ENCODE measurements at places on chromosomes 7 and 10.

GRCh38 chr7:45358287-45358686 lies 200.7 kb downstream of the RAMP3 start:
- DNase-seq = no peak

GRCh38 chr7:75038508-75038907 lies 35.1 kb downstream of the RCC1L start:
- DNase-seq = peak; percentile 34

DNA sequence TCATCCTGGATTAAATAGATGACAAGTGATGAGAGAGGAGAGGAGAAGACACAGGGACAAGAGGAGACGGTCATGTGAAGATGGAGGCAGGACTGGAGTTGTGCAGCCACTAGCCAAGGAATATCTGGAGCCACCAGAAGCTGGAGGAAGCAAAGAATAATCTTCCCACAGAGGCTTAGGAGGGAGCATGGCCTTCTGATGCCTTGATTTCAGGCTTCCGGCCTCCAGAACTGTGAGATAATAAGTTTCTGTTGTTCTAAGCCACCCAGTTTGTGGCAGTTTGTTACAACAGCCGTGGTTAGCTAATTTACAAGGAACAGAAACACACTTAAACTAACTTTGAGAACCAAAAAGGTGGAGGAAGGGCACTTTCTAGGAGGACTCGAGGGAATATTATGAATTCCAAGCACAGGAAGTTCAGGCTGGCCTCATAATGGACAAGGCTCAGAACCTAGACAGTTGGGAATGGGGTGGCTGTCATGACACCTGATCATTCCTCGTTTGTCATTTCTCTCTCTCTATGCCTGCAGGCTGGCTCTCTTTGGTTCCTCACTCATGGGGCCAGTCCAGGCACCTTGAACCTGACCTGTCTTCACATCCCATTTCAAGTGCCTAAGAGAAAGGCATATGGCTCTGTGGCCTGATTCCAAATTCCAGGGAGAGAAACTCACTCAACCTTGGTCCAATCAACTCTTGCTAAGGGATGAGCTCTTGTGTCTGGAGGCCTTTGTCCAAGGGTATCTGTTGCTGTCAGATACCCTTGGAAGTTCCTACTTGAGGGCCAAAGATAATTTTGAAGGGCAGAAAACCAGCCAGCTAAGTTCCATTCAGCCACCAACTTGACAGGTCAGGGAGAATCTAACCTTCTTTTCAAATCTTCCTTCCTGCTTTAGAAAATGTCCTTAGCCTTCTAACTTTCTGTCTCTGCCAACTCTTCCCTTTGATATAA lies 33.5 kb upstream of the PDZD8 start:
- no peak for DNase-seq

DNA sequence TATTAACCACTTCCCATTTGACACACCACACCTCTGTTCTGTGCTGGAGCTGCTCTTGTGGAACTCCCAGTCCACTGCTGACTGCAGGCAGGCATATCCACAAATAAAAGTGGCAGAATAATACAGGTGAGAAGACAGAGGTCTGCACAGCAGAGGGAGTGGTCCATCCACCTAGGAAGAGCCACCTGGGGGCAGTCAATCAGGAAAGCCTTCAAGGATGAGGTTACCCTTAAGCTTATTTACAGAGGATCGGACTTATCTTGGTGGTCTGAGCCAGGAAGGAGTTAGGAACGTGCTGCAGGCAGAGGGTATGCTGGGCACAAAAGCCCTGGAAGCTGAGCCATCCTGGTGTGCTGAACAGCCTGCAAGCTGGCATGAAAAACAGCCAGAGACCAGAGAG lies 78.7 kb downstream of the FRMPD2 start:
- no peak for DNase-seq

DNA sequence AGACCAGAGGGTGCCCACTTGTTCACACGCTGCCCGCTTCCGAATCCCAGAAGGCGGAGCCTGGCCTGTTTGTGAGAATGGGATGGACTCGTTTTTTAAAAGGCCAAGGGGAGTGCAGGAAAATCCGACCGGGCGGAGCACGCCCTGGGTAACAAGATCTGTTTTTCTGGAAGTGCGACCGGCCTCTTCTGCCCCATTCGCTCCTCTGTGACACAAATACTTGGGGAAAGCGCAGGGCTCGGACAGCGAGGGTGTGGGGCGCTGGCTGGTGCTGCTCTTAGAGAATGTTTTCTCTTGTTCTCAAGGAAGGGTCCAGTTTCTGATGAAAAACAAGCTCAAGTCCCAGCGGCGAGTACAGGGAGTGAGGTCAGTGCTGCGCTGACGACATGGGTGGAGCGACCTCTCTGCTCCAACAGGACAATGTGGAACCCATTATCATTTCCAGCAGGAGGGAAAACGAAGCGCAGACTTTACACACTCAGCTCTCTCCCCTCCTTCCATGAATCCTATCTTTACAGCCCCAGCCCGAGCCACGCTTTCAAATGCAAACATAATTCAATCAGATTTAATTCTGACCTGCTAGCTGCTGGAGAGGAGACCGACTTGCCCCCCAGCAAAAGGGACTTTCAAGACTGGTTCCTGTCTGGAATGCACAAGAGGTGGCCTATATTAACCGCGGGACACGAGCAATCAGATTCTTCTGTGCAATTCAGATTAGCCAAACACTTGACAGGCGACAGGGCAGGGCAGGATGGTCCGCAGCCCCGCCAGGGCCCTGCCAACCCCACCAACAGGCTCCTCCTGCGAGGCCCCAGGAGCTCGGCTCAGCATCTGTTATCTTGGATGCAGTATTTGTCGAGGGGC lies 1.1 kb downstream of the RADIL start:
- DNase-seq = no peak

DNA sequence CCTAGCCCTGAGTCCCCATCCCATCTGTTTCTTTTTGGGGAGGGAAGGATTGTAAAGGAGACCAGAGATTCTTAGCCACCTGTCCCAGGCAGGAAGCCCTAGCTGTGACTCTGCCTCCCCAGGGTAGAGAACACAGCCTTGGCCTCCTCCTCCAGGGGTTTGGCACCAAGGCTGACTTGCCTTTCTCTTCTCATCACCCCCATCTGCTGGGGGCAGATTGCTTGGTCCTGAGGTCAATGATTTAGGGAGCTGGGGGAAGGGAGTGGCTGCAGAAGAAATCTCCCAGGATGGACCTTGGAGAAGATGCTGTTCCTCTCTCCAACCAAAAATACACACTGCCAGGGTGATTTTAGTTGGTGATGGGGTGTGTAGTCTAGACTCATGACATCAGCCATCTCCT lies 2.6 kb upstream of the MNX1 start:
- no peak for DNase-seq

DNA sequence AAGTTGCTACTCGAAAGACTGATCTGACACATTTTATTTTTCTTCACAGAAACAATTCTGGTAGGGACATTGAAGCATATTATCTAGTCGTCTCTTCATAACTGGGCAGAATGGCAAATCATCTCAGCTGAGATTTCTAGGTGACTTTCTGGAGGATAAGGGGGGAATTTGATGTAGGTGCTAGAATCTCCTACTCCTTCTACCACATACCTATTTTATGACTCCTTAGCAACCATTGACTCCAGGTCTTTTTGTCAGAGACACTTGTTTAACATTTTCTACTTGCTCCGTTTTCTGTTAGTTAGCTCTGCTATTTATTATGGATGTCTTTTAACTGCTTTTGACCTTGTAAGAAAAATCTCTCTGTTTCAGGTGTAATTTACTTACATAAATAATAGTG lies 380.9 kb upstream of the SEMA3C start:
- no peak for DNase-seq

DNA sequence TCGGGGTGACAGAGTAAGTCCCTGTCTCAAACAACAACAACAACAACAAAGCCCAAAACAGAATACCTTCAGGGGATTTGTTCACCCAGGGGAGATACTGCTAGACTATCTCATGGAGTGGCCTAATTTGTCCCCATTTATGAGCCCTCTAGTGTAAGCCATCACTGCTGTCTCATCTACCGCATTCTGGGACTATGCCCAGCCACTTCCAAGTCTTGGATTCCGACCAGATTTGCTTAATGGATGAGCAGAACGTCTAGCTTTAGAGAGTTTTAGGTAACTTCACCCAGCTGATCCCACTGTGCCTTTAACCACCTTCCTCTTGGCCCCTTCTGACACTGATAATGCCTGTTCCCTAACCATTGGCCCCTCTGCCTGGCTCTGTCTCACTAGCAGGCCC lies 47.1 kb downstream of the PAPSS2 start:
- no peak for DNase-seq

GRCh38 chr10:133091316-133091715 lies 3.6 kb downstream of the ADGRA1 start:
- no peak for DNase-seq

- DNase-seq = no peak
Measured at GRCh38 chr7:3605222-3605621, 304.2 kb downstream of the SDK1 start.

GRCh38 chr10:127880557-127880956 lies 12.2 kb downstream of the CLRN3 start:
- peak; percentile 67 for DNase-seq

DNA sequence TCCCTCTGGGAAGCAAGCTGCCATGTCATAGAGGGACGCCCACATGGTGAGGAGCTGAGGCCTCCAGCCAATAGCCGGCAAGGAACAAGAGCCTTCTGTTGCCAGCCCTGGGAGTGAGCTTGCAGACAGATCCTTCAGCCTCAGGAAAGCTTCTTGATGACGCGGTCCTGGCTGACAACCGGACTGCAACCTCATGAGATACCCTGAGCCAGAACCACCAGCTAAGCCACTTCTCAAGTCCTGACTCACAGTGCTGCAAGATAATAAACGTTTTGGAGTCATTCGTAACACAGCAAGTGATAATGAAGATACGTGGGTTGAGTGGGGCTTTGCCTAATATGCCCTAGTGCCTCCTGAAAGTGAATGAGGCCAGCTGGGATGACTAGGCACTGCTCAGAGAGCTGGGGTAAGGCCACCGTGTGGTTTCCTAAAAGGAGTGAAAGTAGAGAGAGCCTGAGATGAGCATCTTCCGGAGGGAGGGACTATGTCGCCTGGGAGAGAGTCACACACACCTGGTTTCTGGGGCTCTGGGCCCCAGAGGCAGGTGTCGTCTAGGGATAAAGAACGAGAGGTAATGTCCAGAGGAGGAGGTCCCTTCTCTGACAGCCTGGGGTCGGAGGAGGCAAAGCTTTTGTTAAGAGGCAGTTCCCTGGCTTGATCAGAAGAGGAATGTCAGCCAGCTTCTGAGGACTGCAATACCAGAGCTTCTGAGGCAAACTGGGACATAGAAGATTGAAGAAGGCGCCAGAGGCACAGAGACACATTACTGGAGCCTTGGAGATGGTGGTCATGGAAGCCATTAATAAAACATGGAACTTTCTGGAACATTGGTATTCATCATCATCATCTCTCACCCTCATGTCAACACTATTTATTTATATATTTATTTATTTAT lies 53.6 kb downstream of the PYROXD2 start:
- DNase-seq = no peak

- DNase-seq = no peak
Measured at GRCh38 chr7:27182285-27182841, 2.7 kb downstream of the HOXA11 start.

- DNase-seq = no peak
Measured at GRCh38 chr7:3204526-3204925, 96.5 kb upstream of the SDK1 start.

- peak; percentile 35 for DNase-seq
Measured at GRCh38 chr7:17010637-17011300, 129.0 kb upstream of the AGR3 start.

DNA sequence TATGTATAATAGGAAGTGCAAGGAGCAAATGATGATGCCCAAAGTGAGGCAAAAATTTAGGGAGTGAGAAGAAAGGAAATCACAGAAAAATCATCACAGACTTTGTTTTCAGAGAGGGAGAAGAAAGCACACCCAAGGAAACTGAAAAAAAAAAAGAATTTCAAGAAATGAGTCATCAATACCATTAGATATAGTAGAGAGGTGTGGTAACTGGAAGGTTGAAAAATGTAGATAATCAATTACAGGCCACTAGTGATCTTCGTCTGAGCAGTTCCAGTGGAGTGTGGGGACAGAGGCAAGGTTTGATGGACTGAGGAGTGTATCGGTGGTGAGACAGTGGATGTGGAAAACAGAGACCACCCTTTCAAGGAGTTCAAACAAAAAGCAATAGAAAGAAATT lies 31.7 kb downstream of the ASB4 start:
- no peak for DNase-seq

DNA sequence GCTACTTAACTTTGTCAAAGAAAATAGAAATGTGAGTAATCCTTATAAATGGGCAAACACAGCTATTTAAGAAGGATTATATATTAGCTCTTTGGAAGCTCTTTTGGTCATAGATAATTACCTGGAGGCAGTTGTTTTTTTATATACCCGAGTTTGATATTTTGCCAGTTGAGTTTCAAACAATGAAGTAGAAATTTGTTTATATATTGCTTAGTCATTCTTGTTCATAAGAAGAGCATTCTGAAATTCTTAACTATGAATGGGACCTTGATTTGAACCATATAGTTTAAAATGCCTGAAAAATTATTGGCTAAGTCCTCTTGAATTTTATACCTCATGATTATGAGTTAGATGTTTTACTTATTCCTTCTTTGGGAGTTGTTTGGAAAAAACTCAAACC lies 36.4 kb downstream of the MINPP1 start:
- DNase-seq = no peak

GRCh38 chr10:2202401-2202800 lies 465.1 kb upstream of the ADARB2 start:
- no peak for DNase-seq

DNA sequence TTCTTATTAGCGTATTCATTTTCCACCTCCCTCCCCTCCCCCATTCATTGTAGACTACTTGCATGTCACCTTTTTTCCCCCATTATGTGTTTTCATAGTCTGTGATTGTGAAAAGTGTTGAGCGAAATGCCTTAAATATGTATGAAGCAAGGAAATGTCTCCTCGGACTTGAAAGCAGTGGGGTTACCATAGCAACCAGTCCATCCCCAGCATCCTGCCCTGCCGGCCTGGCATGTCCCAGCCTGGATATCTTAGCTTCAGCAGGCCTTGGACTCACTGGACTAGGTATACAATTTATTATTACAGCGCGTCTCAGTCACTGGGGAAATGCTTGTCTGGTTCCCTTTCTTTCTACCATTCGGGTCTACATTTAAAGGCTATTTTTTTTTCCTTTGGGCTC lies 283.6 kb downstream of the BICC1 start:
- DNase-seq = no peak

DNA sequence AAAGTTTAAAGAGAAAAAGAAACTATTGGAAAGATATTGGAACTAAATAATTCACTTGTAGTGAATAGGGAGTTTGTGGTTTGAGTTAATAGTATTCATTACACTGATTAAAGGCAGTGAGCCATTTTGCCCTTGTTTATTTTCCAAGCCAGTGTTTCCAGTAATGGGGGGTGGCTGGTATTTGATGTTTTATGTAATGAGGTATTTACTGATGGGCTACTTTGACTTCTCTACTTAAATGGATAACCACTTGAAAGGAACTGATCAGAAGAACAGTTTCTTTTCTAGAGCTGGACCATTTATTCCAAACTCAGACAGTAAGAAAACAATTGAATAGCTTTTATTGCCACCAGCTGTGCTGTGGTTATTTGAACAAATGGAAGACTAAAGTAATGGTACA lies 227.0 kb upstream of the HDAC9 start:
- no peak for DNase-seq

Data from DND-41 (cell line).